Activated naive CD4-positive, alpha-beta T cell treated with anti-CD3 and anti-CD28 coated beads, Interleukin-2, amount 50 U/mL, for 72 hours (primary cell): ENCODE measurements at places on chromosomes 7 and 10.

- no peak for DNase-seq
Observed at GRCh38 chr10:76976142-76976541, 661.5 kb downstream of the KCNMA1 start.

GRCh38 chr10:48502791-48503190 is 102.1 kb downstream of the ARHGAP22 start:
- no peak for DNase-seq

DNA sequence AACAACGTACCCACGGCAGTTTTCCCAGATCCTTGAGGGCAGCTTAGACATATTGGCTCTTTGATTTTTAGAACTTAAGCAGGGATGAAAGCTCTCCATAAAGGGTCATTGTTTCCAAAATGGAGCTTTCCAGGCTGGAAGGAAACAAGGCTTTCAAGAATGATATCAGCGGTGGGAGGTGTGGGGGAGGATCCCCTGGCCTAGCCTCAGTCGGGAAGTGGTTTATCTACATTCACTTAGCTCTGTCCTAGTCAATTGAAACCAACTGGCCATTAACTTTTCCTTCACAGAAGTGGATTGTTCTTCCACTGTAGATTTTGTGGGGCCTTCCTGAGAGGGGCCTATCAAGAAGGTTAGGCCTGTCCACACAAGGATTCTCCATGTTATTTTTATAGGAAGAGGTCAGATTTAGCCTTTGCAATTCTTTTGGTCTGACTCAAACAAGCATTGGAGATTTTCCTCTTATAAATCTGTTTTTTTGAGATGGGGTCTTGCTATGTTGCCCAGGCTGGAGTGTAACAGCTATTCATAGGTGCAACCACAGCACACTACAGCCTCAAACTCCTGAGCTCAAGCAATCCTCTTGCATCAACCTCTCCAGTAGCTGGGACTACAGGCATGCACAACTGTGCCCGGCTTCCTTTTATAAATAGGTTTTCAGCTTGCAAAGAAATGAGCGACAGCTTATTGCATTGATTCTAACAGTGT is 343.5 kb downstream of the LRMDA start:
- DNase-seq = no peak

DNA sequence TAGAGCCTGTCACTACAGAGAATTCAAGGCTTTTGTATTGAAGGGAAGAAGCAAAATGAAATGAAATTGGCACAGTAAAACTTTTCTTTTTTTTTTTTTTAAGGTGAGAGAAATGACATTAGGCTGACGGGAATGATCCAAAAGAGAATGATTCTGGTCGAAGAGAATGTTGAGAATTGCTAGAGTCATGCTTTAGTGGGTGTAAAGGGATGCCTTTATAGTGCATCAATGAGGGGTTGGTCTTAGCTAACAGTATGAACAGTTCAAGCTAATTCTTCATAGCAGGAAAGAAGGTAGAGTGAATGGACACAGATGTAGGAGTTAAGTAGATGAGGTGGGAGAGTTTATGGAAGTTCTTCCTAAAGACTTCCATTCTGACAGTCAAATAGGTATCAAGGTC is 32.3 kb upstream of the LSM8 start:
- no peak for DNase-seq

DNA sequence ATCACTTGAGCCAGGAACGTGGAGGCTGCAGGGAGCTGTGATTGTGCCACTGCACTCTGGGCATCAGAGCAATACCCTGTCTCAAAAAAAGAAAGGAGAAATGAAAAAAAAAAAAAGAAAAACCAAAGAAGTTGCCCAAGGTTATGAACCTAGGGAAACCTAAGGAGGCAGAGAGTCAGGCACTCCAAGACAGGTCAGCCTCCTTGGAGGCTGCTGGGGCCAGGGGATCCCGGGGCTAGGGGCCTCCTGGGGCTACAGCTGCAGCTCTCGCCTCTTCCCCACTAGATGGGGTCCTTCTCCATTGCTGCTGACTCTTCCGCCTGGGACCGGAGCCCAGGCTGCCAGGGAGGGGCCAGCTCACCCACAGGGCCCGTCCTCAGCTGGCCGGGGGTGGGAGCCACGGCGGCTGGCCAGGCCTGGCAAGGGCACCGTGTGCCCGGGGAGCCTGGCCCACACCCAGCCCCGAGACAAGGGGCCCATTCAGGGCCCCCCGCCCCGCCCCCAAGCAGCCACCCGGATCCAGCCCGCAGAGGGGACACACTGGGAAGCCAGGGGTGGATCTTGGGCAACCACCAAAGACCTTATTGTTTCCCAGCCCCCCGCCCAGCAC is 1.7 kb upstream of the SPACDR start:
- DNase-seq = no peak

DNA sequence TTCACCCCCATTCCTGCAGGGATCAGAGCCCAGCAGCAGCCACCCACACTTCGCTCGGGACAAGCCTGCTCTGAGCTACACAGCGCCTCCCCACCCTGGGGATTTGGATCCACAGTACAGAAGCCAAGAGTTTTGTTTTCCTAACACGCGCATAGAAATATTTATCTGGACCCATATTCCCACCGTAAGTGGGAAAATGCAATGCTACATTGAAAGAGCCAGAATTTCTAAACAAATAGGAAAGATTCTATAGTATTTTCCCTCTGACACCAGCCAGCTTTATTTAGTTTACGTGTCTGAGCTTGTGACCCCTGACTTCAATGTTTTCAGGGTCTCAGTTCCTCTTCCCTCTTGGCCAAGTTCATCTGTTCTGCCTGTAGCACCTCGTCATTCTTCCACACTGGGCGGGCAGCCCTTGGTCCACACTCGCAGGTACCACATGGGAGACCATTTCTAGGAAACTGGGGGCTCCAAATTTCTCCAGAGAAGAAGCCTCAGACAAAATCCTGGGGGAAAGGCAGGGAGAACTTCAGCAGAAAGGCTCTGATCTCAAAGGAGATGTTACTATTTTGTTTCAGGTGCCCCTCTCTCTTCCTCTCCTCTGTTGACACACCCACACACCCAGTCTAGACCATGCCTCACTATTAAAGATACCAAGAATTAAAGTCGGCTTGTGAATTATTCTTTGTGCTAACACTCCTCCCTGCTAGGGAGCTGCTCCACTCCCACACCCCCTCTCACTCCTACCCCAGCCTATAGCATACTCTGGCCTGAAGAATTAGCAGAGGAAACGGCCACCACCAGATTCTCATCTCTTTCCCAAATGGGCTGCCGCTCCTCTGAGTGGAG is 116.0 kb upstream of the PCGF5 start:
- no peak for DNase-seq

GRCh38 chr7:123828805-123829204 is 16.2 kb upstream of the HYAL4 start:
- no peak for DNase-seq

DNA sequence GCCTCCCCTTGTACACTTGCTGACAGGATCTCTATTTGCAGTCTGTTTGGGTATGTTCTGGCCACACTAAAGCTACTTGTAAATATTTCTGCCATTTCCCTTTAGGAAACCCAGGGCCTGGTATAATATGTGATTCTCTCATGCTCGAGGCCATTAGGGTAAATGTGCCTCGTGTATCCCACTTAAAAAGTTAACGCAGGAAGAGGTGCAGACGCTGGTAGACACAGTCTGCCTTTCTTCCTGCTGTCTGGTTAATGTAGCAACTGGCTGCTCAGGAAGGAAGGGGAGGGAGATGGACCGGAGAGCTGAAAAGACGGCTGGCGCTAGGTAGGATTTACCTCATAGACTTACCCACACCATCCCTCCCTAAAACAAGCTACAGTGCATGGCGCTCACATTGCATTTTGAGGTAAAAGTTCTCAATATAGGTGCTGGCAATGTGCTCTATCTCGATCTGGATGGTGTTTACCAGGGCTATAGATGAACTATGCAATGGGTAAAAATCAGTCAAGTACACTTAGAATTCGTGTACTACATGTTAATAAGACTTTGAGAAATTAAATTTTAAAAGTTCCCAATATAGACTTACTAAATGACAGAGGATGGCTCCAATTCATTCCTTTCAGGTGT is 125.9 kb downstream of the JAZF1 start:
- no peak for DNase-seq

DNA sequence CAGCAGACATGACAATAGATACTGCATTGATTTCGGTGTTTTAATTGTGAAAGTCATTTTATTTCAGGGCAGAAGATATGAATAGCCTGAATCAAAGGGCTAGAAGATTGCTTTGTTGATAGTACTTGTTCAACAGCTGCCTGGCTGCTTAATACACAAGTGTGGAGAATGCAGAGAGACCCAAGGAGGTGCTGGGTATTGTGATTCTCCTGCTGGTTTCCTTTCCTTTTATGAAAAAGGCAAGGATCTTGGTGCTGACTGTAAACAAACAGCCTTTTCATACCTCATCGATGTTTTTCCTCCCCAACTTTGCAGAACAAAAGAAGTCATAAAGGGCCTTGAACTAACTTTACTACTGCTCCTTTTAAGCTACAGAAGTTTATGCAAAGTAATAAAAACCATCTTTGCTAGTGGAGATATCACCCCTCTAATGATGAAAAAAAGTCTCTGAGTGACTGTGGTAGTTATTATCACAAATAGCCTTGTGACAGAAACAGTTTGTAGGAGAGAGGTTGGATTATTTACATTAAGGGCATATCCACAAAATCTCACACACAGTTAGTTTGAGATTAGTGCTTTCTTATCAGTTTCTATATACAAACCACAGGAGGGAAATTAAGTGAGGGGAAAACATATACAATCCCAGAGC is 800.0 kb downstream of the LRMDA start:
- no peak for DNase-seq

DNA sequence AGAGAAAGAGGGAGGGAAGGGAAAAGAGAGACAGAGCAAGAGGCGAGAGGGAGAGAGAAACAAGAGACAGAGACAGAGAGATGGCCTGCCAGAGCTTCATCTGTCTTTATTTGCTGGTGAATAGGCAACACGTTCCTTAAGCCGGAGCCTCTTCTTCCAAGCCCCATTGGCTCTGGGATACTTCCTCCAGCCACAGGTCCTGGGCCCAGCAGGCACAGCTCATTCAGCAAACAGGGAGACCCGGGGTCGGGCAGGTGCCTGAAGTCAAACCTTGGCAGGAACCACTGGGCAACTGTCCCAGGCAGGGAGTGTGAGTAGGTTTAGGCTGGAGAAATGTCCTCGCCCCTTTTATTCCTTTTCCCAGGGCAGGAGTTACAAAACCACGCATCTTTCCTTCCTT is 68.2 kb downstream of the MYL10 start:
- DNase-seq = peak; percentile 16

DNA sequence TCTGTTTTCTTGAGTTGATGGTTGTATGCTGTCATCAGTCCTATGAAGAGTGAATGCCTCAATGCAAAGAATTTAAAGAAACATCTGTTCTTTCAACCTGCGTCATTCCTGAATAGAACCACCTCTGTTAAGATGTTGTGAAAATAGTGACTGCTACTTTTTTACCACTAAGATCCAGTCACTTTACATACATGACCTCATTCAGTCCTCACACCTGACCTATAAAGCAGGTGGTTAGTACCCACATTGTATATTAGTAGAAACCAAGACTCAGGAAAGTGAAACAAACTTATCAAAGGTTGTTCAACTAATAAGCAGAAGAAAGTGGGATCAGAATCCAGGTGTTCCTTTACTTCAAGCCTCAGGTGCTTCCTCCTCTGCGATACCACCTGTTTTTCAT is 64.8 kb downstream of the ITGB8 start:
- DNase-seq = no peak

- no peak for DNase-seq
Observed at GRCh38 chr10:56902554-56902953, 541.5 kb upstream of the ZWINT start.

DNA sequence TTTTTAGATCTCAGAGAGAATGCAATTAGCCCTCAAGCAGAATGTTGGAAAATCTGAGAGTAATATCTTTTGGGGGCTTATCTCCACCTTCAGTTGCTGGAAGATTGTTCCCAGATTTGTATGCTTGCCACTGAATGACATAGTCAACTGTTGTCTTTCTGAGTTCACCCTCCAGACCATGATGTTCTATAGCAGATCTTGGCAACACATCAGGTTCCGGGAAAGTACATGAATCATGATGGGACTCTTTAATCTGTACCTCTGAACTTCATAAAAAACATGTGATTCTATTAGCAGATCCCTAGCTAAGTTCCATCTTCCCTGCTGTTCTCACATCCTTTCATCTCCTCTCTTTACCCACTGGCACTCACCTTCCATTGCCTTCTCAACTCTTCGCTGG is 68.9 kb downstream of the PLCE1 start:
- no peak for DNase-seq

GRCh38 chr7:102286237-102287110 is at the start of gene SH2B2:
Gene SH2B2, plus strand, starts transcription at chr7:102286868. Its CDS starts 13,683 bp downstream, at chr7:102300551.
- no peak for DNase-seq

GRCh38 chr7:36214608-36215456 is 61.8 kb downstream of the EEPD1 start:
- no peak for DNase-seq

DNA sequence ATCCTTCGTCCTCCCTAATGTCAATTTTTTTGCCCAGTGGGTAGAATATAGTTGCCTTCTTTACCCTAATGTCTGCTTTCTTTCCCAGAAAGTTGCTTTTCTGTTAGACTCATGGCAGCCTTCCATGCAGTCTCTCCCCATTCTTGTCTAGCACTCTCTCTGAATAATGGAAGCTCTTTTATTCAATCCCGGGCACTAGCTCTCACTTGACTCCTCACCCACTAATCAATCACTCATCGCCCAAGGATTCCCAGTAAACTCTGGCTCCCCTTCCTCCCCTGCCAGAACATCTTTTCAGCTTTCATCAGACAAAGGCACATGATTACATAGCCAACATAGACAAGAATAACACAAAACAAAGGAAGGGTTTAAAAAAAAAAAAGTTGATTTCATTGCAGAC is 100.2 kb upstream of the RELN start:
- no peak for DNase-seq

- no peak for DNase-seq
Observed at GRCh38 chr10:28253169-28253785, 49.6 kb downstream of the MPP7 start.

DNA sequence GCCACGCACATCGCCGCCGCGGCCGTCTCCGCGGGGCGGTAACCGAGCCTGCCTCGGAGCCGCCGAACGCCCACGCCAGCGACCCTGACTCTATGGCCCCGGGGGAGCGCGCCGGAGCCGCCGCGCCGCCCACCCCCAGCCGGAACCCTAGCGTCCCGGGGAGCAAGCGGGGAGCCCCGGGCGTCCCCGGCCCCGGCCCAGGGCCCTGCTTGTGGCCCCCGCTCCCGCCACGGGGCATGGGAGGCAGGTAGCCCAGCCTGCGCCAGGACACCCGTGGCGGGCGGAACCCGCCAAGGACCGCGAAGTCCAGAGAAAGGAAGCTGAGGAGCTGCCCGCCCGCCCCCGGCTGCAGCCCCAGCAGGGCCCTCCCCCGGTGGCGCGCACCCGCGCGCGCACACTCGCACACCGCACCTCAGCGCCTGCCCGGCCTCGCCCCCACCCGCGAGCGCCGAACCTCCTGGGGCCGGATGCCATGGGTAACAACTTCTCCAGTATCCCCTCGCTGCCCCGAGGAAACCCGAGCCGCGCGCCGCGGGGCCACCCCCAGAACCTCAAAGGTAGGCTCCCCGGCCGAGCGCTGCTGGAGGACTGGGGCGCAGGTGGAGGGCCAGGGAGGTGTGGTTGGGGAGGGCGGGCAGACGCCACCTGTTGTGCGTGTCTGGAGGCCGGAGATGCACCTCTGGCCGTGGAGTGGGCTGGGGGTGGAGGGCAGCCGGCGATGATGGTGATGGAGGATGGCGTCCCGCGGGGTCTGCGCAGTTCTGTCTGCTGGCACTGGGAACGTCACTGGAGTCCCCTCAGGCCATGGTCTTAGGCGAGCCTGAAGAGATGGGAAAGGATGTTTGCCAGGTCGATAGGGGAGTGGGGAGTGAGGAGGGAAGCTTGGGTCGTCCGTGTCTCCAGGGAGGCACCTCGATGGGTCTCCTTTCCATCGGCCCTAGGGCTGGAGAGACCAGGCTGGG is 692 bp downstream of the NEURL1 start:
- no peak for DNase-seq
